Dorsolateral prefrontal cortex (tissue), 122 donors: ENCODE measurements at places on chromosomes 7 and 10.
A peak's percentile ranks its signal among the peaks of the same experiment; 100 is the strongest.

DNA sequence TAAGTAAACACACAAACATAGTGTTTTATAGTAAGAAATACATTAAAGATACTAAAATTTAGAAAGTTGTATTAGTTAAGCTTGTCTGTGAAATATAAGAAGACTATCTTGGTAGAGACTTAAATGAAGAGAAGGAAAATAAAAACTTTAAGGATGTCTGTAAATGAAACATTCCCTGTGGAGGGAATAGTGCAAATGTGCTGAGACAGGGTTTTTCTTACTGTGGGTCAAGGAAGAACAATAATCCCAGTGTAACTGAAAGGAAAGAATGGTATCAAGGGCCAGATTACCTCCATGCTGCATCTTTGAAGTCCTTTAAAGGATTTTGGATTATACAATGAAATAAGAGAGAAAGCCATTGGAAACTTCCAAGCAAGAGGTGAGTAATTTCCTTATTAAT lies 547.5 kb upstream of the PCDH15 start:
- no peak for DNase-seq

DNA sequence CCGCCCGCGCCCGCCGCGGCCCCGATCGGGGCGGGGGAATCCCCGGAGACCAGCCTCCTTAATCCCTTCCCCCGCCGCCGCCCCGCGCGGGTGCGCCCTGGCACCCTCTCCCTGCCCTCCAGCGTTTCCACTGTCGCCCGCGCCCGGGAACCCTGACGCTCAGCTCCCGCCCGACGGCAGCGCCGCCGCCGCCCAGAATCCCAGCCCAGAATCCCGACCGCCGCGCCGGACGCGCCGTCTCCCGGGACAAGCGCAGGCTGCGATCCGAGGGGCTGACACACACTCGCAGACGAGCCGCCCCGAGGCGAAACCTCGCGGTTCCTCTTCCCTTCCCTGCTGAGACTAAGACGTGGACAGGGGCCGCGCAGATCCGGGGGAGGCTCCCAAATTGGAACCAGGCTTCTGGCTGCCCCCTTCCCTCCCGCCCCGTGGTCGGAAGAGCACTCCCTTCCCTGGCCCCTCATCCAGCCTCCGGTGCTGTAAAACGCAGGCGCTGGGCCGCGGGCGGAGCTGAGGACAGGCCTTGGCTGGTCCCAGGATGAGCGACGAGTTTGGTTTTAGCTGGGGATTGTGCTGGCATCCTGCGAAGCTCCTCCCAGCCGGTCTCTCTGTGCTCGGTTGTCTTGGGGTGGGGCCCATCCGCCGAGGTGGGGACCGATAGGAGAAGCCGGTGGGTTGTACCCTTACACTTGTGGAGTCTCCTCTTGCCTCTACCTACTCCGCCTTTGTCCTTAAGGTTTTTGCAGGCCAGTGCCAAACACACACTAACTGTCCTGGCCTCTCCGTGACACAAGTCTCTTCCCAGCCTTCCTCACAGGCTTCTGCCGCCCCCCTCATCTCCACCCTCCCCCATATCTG lies 1.1 kb downstream of the MARVELD1 start:
- DNase-seq: peak; percentile 55

GRCh38 chr10:17435187-17435586 lies 19.2 kb downstream of the ST8SIA6 start:
- no peak for DNase-seq

DNA sequence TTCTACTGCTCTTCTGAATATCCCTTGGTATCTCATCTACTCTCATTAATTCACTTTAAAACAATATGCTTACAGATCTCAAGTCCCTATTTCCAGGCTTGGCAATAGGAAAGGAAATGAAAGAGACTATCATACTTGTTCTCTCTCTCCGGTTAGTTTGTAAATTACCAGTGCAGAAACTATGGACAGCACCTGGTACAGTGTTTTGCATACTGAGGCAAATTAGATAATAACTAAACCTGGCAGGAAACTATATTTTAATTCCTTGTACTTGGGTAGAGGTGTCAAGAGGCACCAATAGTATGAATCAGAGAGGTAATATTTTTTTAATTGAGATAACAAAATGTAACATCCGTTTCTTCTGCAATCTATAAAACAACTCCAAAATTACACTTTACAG lies 97.7 kb upstream of the TMEM196 start:
- DNase-seq: no peak

DNA sequence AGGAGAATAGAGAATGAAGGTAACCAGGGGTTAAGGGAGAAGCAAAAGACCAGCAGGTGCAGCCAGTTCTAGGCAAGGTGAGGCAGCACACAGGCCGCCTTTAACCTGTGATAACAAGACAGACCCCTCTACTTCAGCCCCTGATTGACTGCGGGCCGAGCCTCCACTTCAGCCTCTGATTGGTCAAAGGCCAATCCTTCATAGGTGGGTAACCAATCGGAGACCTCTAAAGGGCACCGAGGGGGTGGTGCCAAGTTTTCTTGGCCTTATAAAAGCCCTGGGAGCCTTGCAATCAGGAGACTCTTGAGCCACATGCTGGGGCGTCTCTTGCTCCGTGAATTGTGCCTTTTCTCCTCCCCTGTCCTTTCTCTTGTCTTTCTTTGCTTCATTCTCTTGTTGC lies 98.8 kb downstream of the ELFN1 start:
- no peak for DNase-seq
